NCI-H1092 treated with DMSO at 0.1 percent for 48 hours (cell line): ENCODE measurements at places on chromosomes 1 and 21.
A peak's percentile ranks its signal among the peaks of the same experiment; 100 is the strongest.

DNA sequence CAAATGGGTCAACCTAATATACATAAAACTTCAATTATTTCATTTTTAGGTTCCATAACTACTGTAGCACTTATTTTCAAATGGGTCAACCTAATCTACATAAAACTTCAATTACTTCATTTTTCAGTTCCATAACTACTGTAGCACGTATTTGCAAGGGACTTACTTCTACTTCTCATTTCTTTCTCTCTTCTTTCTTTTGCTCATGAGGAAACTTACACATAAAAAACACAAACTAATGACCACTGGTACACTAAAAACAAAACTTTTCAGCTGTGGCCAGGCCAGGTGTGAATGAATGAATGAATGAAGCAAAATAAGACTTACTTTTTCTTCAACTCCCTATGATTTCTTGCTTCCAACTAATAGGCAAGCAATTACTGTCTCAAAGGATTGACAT, 11.7 kb downstream of the SYDE2 start:
- no peak for DNase-seq

- no peak for DNase-seq
These were observed 498.1 kb downstream of the LMO4 start for GRCh38 chr1:87826681-87827251.

GRCh38 chr1:53294567-53294966, 33.3 kb downstream of the LRP8 start:
- DNase-seq, result no peak

GRCh38 chr1:171913385-171913784, 72.1 kb downstream of the DNM3 start:
- DNase-seq, result no peak

DNA sequence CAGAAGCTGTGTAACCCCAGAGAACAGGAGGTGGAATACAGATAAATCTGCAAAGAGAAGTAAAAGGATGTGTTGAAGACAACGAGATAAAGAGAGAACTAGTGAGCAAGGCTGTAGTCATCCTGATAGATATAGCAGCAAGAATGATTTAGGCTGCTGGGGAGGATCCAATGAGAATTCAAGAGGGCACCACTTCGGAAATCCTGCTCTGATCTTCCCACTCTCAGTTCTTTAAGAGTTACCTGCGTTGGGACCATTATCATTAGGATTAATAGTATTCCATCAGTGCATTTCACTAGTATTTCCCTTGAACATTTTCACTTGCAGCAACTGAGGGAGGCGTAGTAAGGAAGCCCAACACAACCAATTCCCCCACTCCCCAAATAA, at the start of gene BRINP3:
TSS of gene BRINP3 (minus strand) at position 103 of the 387 bp plus-strand sequence.
- DNase-seq, result no peak

DNA sequence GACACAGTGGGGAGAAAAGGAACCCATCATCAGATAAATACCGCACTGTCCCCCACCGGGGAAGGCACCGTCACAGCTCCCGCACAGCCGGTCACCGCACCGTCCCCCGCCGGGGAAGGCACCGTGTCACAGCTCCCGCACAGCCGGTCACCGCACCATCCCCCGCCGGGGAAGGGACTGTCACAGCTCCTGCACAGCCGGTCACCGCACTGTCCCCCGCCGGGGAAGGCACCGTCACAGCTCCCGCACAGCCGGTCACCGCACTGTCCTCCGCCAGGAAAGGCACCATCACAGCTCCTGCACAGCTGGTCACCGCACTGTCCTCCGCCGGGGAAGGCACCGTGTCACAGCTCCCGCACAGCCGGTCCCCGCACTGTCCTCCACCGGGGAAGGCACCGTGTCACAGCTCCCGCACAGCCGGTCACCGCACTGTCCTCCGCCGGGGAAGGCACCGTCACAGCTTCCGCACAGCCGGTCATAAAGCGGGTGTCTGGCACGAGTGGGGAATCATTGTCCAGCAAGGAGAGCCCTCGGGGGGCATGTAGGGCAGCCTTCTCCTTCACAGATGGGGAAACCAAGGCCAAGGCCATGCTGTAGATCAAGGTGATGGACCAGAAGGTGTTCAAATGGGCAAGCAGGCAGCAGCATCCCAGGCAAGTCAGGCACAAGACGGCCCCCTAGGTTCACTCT, 280.1 kb downstream of the NPHP4 start:
- DNase-seq, result no peak

GRCh38 chr21:44901391-44902074, 19.2 kb downstream of the ITGB2 start:
- DNase-seq, result no peak

- DNase-seq, result no peak
These were observed 202.3 kb downstream of the GREM2 start for GRCh38 chr1:240409615-240410014.

GRCh38 chr1:40397258-40397657, 23.7 kb downstream of the SMAP2 start:
- DNase-seq, result no peak

DNA sequence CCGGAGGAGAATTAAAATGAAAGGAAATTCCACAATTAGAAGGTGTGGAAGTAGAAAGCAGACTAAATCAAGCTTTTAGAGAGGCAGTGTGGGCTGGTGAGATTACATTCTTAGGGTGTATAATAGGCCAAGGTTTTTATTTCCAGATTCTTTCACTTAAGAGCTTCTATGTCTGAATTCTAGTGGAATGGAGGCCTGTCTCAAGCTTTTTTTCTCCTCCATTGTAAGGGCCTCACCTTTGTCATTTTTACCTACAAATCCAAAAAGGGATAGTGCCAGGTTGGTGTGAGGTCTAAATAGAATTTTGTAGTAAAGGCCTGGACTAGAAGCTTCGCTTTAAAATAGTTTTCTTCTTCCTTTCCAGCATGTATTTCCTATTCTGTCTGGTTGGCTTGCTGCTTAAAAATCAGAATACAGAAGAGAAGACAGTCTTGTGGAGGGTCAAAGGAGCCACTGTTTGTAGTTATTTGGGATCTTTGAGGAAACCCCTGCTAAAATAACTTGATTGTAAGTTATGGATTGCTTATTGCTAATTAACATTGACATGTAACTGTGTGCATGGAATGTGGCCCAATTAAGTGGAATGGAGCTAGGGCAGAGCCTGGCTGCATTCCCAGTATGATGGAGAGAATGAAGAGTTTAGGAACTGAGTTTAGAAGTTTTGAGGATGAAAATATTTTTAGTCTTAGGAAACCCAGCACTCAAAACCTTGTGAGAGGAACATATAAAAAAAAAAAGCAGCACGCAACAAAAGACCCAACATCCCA, 162.5 kb upstream of the B3GALT2 start:
- DNase-seq, result no peak

DNA sequence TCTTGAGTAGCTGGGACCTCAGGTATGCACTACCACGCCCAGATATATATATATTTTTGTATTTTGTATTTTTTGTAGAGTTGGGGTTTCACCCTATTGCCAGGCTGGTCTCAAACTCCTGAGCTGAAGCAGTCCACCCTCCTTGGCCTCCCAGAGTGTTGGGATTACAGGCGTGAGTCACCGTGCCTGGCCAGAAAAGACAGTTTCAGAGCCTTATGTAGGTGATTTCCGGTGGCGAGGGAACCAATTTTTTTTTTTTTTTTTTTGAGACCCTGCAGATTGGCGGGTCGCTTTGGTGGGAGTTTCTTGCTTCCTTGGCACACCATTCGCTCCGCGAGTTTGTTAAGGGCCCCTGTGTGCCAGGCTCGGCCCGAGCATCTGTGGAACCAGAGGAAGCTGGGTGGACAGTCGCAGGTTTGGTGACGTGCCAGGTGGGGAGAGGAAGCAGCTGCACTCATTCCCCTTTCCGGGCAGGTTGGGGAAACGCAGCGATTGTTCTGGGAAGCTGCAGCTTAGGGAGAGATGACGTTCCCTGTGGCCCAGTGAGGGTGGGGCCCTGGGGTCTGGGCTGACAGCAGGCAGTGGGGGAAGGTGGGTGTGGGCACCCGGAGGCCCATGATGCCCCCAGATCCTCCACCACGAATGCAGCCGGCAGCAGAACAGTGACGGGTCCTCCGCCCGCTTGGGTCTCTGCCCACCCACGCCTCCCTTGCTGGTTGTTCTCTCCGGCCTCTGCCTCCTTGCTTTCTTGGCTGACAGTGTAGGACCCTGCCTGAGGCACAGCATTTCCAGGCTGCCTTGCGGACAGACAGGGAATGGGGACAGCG, 25.1 kb downstream of the SPSB1 start:
- DNase-seq, result peak; percentile 54
